ENCODE measurements at places on chromosomes 11 and 22.

DNA sequence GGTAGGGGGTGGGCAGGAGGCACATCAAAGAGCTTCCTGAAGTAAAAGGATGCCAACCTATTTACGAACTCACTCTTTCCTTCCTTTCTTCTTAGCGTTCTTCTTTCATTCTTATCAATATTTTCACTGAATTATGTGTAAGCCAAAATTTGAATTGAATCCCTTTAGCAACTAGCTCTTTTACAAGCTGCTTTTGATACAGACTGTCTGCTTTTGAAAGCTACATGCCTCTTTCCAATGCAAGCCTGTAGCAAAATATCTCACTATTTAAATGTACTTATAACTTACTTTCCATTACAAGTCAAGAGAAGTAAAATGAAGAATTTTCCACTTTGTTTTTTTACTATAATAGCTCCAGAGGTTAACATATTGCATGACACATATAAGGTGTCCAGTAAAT is 186.6 kb downstream of the NXPE2 start:
- no peak for DNase-seq

- no peak for DNase-seq
These were observed 2.2 kb downstream of the CD59 start for GRCh38 chr11:33733980-33734379.

DNA sequence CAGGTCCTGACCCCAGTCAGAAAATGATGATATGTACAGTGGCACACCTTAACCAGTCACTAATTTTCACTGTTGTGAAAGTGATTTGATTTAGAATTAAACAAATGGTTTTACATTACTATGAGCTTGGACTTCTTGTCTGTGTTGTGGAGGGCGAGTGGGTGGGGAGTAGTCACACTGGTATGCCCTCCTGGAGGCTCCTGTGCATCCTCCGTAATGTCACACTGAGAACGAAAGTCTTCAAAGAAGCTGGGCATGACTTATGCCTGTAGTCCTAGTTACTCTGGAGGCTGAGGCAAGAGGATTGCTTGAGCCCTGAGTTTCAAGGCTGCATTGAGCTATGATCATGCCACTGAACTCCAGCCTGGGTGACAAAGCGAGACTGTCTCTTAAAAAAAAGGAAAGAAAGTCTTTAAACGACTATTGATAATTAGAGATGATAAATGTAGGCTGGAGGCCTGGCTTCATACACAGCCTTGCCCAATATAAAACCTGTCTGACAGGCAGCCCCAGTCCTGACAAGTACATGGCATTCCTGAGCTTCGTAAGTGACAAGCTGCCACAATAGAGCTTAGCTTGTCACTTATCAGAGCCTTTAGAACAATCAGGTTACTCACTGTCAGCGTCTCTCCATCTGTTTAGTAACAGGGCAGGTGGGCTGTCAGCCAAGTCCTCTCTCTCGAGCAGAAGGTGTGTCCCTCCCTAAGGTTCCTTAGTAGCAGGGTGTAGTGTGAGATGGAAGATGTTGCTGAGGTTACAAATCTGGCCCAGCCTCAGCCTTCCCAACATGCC is 5.0 kb upstream of the LIMK2 start:
- peak; percentile 68 for DNase-seq

DNA sequence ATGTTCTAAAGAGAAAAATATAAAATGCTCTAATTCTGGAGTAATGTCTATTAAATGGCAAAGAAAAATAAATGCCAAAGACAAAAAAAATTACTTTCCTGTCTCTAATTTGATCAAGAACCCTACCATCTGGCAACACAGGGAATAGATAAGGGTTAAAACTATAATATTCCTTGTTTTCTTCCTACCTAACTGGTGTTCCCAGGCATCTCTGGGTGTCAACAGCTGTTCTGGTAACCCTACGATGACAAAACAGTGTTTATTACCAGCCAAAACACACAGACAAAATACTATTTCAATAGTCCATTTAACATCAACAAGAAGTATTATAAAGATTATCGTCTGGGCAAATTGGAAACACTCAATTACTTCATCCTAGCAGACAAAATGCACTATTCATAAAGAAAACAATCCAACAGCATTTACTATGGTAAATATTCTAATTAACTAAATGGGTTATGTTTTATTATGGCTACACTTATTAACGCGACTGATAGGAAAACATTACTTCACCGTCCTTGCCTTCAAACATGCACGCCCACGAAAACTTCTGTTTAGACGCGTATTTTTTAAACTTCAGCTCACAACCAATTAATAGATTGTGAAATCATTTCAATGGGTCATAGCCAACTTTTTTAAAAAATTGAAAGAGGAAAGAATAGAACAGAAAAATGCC is 50.6 kb downstream of the LGR4 start:
- DNase-seq = no peak

- DNase-seq = no peak
These were observed 1272.2 kb downstream of the LRRC4C start for GRCh38 chr11:40187295-40187694.

DNA sequence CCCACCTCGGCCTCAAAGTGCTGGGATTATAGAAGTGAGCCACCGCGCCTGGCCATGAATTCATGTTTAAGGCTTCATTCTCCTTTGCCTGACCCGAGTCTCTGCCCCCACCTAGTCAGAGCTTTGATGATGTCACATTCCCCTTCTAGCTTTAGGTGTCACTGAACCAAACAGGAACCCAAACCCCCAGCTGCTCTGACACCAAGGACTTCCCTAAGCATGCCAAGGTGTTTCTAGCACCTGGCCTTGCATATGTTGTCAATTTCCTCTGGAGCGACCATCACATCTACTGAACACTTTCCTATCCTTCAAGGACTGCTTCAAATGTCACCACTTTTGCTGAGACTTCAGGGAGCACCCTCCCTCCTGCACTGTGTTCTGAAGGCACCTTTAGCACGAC is 2.3 kb downstream of the F2 start:
- DNase-seq = no peak

GRCh38 chr11:76323804-76324203 is 57.1 kb downstream of the THAP12 start:
- DNase-seq = no peak

GRCh38 chr11:720642-721246 is 14.7 kb downstream of the EPS8L2 start:
- peak; percentile 59 for DNase-seq

Data from Peyer's patch (tissue), 4 donors.